ENCODE measurements at places on chromosomes 13 and 19.

DNA sequence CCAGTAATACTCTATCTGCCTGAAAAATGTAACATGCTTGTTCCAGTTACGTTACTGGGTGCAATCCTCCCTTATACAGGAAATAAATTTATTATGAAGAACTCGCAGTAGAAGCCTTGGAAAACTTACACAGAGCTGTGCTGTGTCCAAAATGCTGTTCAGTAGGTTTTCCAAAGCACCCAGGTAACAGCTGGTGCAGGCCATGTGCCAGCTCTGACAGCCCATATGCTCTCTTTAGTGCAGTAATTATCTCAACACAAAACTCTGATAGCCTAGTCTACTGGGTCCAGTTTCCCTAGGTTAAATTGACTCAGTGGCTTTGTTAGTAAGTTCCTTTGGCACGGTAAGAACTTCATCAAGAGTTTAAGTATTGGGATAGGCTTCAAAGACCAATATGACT lies 120.7 kb upstream of the OBI1 start:
- DNase-seq = no peak

DNA sequence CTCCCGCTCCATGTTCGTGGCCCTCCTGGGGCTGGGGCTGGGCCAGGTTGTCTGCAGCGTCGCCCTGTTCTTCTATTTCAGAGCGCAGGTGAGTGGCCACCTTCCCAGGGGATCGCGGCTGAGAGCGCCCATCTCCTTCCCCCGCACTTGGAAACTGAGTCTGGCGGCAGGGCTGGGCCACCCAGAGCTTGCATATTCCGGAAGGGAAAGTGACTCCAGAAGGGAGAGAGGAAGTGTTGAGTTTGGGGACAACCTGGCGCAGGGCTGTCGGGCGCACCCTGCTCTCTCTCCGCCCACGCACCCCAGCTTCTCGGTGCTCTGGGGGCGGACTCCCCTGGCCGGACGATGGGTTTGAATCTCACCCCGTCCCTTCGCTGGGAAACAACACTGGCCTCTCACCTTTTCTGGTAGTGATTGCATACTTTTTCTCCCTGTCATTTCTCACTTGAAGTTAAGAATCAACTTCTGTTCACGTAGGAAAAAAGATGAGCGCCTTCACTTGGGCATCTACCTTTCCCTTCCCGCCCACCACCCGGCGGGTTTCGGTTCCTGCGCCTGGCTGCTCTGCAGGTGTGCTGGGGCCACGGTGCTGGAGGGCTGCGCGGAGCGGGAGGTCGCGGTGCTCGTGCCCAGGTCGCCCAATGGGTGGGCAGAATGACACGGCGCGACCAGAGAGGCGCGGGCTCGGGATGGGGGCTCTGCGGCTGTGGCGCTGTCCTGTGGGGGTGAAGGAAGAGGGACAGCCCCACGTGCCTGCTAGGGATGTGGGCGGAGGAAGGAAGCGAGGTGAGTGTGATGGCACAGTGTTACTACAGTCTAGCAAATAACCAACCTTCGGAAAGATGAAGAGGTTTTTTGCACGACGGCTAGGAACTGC lies 721 bp downstream of the TNFSF11 start:
- DNase-seq = no peak

DNA sequence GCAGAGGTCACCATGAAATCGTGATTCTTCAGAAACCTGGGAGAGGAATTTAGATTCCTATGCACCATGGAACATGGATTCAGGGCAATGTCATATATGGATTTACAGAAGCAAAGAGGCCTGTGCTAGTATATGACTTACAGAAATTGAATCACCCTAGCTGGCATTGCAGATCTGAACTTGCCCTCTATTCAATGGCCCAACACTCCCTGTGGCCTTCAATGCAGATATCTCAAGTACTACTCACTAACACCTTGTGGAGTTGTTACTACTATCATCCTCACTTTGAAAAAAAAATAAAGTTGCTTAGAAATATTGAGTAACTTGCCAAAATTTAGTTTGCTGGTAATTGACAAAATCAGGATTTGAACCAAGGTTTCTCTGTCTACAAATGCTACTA lies 305.4 kb upstream of the SLITRK1 start:
- DNase-seq = no peak

DNA sequence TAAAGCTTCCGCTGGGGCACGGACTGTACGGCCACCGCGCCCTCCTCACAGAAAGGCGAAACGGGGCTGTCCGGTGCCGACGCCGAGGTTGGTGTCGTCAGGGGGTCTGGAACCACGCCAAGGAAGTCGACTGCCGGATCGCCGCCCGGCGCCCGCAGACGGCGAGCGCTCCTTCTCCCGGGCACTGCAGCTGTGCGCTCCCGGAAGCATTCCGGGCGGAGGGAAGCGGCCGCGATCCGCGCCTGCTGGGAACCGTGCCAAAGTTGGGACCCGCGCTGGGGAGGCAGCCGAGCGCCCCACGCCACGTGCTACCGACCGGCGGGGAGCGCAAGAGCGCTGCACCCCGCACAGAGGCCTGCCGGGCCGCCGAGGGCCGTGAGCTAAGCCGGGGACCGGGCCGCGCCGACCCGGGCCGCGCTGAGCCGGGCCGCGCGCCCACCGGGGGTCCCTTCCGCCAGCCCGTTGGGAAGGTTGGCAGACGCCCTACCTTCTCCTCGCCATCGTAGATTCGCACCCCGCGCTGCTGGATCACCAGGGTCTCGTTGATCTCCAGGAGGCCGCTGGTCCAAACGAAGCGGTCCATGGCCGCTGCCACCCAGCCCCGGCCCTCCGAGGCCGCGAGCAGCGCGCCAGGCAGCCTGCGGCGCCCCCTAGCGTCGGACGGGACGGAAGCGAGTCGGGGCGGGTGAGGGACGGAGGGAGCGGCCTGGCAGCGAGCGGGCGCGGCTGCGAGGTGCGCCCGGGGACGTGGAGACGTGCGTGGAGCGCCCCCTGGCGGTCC lies at the start of gene VPS36:
TSS of gene VPS36 (minus strand) at position 623 of the 781 bp plus-strand sequence. CDS start at position 583, 40 bp downstream.
- peak; percentile 88 for DNase-seq

- DNase-seq = peak; percentile 73
These were observed 22.3 kb upstream of the XPO4 start for GRCh38 chr13:20924758-20925394.

DNA sequence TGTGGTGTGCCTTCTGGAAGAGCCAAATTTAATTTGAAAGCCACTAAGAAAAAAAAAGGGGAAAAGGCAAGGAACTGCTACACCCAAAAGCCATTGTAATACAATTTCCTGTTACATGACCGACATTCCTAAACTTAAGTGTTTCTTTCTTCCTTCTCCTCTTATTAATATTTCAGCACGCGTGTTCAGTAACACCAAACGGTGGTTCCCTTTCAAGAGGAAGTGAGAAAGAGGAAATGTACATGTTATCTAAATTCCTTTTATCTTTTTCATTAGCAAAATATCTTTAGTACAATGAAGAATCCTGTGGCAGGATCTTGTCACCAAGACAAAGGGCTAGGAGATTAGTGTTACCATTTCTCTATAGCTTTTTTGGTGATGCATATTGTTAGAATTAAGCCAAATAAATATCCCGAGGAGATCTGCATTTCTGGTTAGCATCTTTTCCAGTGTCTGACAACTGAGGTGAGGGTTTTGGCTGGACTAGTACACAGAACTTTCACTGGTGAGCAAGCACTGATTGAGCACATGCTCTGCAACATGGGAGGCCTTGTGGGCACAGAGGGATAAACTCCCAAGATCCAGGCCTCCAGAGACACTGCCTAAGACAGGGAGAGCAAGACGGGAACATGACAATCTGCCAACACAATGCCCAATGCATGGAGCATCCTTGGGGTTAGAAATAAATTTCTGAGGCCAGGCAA lies 22.1 kb downstream of the LATS2 start:
- no peak for DNase-seq

- no peak for DNase-seq
These were observed 169.0 kb downstream of the TBC1D4 start for GRCh38 chr13:75312884-75313520.

DNA sequence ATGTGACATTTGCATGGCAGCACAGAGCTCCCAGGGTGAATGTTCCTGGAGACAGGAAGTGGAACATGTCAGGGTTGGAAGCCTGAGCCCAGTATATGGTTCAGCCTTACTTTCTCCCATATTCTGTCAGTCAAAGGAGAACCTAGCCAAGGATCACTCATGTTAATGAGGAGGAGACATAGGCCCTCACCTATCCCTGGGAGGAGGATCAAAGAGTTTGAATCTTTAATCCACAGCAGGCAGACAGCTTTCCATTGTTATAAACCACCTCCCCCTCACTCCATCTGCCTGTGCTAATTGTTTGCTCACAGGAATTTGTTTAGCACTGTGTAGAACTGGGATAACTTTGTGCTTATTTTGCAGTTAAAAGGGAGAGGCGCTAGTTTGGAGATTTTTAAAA lies 1069.1 kb downstream of the EFNB2 start:
- no peak for DNase-seq

DNA sequence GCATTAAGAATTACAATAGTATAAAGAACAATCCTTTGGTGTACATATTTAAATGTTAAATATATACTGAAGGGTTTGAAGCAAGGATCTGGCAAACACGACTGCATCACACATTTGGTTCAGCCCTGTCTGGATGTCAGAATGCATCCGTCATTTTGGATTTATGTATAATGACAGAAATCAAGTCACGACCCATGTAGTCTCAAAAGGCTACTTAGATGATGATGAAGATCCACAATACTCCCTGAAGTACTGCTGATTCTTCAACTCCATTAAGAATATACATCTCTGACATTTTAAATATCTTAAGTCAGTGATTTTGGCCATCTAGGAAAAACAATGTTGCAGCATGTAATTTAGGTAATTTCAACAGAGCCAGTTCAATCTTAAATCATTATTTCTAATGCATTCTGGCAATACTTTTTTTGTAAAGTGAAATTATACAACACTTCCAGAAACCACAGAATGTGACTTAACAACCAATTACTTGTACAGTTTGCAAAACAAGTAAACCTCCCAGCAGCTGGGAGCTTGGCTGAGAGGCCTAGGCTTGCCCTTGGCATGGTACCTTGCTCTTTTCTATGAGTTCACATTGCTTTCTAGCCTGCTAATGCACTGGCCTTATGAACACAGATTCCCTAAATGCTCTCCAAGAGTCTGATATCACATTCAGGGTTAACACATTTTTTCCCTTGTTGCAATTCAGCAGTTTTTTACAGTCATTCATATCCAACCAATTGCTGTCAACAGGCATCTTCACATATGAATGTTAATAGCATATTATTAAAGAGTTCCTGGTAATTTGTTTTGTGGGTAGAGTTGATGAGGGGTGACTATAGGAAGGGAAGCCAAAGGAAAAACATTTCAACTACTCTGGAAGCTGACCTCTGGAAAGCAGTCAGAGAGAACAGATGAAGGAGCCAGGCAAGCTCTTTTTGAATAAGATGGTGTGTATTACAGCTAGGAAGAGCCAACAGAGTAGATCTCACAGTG lies 175.2 kb downstream of the ENOX1 start:
- DNase-seq = no peak

DNA sequence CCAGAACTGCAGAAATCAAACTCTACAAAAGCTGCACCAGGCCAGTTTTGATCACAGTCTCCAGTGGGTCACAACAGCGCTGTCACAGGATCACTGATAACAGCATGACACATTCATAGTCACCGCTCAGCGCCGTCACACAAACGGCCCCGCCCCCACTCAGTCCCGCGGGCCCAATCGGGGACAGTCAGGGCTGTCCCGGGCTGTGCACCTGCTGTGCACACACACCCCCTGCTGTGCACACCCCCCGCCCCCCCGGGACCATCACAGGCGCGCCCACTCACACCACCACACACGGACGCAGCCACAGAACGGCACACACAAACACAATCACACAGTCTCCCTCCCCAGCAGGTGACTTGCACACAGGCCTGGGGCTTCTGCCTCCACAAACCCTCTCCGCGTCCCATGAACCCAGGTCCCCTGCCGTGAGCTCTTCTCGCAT lies 435 bp upstream of the ZNF382 start:
- no peak for DNase-seq

GRCh38 chr19:41528106-41528505 lies 47.9 kb upstream of the CEACAM21 start:
- no peak for DNase-seq

DNA sequence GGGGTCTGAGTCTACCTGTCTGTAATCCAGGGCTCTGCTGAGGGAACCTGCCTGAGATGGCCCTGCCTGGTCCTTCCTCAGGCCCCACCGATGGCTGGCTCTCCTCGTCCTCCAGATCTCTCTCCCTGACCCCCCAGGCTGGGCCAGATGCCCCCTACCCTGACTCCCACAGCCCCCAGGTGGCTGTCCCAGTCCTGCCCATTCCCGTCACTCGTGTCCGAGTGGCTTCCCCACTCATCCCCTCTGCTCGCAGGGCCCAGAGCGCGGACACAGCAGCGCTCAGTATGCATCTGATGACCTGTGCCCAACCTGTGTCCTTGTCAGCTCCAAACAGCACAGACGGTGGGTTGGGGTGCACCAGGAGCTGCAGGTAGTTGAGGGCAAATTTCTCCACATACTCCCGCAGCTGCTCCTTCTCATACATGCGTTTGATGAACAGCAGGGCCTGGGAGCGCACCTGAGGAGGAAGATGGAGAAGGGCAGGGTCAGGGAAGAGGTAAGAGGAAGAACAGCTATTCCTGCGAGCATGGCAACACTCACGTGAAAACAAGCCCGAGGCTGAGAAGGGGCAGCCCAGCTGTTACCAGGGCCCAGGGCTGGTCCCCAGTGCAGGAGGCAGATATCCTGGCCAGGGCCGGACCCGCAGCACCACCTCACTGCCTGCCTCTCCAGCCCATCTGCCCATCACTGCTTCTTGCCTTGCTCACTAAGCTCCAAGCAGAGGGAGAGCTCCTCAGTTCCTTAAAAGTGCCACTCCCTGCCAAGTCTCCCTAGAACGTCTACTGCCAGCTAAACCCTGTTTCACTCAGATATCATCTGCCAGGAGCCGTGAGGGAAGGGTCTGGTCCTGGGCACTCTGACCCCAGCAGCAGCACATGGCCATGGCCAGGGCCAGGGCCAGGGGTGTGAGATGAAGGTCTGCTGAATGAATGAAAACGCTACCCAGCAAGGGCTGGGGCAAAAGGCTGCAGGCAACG lies 11.1 kb upstream of the RSPH6A start:
- DNase-seq = no peak

GRCh38 chr19:19489804-19490204 lies 25.5 kb downstream of the TSSK6 start:
- no peak for DNase-seq

GRCh38 chr19:1734321-1734966 lies 18.9 kb upstream of the ONECUT3 start:
- no peak for DNase-seq

GRCh38 chr19:33811246-33811645 lies 14.6 kb downstream of the KCTD15 start:
- DNase-seq = no peak

- no peak for DNase-seq
These were observed 52.3 kb downstream of the MRPL57 start for GRCh38 chr13:21228738-21229137.

GRCh38 chr13:44929692-44930091 lies 59.6 kb downstream of the NUFIP1 start:
- peak; percentile 12 for DNase-seq

GRCh38 chr13:44868397-44868796 lies 120.9 kb downstream of the NUFIP1 start:
- DNase-seq = no peak

GRCh38 chr13:30121666-30122065 lies 185.7 kb downstream of the KATNAL1 start:
- no peak for DNase-seq

GRCh38 chr13:90519157-90519556 lies 828.3 kb upstream of the MIR17HG start:
- DNase-seq = no peak

Measured in fibroblast of the conjunctiva (primary cell).